ENCODE measurements at places on chromosomes 6 and 20. TPM values are rescaled to one million over a fixed set of nuclear protein-coding genes. Genes with fewer than 3 reads are reported as not detected.

Gene FAM83B
- 0.30 TPM for total RNA-seq

Gene CTCFL
- 0.20 TPM for total RNA-seq

GRCh38 chr6:148794797-148795196 lies 48.0 kb downstream of the UST start:
- H3K36me3 ChIP-seq: no peaks in the 10 kb centered on the region
- H3K4me1 ChIP-seq: no peaks in the 10 kb centered on the region
- DNase-seq: no peak
- no peak overlapping the region for H3K4me3 ChIP-seq
- no peaks in the 10 kb centered on the region for H3K27me3 ChIP-seq

Gene HCK
- total RNA-seq: 12.4 TPM

DNA sequence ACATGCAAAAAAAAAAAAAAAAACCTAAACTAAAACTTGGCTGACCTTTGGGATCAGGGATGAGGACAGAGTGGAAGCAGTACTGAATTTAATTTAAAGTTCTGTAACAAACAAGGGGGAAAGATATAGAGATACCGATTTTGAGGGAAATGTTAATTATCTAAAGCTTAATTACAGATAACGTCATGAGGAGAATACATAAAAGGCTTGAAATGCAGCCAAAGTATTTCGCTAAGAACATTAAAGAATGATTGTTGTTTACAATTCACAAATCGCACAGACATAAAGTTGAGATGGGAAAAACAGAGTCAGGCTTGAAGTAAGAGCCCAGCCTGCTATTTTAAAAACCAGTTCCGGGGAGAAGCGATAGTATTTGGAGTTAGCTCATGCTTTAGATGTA lies 208.0 kb upstream of the SASH1 start:
- no peak overlapping the region for H3K27ac ChIP-seq
- no peak for DNase-seq
- H3K4me1 ChIP-seq: no peaks in the 10 kb centered on the region
- no peak overlapping the region for H3K4me3 ChIP-seq

Gene GJA1
- total RNA-seq: 1,250 TPM

Gene AIF1
- total RNA-seq: 35.5 TPM
